ENCODE measurements at places on chromosomes 1 and 21.

- DNase-seq: no peak
These were observed 113.1 kb downstream of the KCNN3 start for GRCh38 chr1:154756793-154757548.

GRCh38 chr1:19360016-19360415 is 47.9 kb downstream of the SLC66A1 start:
- no peak for DNase-seq

DNA sequence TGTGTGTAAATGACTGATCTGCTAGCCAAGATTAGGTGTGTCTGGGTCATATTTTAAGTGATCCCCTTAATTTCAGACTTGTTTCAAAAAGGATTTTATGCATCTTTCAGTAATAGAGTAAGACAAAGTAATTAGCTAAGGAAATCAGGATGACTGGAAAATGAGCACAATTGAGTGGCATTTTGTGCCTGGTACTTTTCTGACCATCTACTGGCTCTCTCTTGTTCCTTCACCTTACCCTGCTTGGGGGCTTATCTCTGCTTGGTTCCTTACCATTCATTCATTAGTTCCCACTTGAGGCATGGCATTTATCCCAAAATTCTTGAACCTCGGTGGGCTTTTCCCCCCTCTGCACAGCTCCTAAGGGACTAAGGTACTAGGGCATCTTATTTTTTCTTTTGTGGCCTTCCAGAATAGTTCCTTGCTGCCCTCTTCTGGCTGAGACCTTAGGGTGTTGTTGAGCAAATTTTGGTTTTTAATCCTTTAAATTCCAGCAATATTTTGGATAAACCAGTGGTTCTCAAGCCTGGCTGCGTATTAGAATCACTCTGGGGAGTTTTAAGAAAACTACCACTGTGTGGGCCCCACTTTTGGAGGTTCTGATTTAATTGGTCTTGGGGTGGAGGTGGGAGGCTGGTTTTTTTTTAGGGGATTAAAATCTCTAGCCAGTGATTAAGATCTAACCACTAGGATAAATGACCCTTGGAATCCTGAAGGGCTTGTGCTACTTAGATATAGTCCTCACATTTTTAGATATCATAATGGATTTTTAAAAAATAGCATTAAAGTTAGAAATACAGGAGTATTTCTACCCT is 50.8 kb downstream of the HS2ST1 start:
- no peak for DNase-seq

DNA sequence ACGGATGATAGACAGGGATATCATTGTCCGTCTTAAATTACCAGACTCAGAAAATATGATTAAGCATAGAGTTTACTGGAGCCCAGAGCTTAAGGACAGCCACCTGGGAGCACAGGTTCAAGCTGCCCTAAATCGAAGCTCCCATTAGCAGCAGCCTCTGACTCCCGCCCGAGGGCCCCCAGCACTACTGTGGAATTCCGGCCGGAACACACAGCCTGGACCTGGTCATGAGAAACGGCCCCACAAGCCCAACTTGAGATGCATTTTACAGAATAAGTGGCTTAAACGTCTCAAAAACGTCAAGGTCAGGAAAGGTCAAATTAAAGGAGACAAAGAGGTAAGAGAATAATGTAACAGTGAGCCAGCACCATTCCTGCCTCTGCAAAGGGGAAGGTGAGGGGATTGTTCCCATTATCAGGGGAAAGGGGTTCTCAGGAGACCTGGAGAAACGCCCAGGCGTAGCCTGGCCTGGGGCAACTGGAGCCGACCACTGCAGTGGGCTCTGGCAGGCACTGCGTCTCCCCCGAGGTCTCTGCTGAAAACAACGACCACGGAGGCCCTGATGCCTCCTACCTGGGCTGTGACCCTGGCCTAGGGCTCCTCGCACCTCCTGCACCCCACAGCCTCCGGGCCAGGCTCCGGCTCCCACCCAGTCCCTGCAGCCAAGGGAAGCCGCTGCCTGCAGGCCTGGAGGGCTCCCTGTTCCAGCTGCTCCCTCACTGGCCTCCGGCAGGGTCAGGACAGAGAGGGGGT is 11.5 kb upstream of the COL6A1 start:
- DNase-seq: no peak

DNA sequence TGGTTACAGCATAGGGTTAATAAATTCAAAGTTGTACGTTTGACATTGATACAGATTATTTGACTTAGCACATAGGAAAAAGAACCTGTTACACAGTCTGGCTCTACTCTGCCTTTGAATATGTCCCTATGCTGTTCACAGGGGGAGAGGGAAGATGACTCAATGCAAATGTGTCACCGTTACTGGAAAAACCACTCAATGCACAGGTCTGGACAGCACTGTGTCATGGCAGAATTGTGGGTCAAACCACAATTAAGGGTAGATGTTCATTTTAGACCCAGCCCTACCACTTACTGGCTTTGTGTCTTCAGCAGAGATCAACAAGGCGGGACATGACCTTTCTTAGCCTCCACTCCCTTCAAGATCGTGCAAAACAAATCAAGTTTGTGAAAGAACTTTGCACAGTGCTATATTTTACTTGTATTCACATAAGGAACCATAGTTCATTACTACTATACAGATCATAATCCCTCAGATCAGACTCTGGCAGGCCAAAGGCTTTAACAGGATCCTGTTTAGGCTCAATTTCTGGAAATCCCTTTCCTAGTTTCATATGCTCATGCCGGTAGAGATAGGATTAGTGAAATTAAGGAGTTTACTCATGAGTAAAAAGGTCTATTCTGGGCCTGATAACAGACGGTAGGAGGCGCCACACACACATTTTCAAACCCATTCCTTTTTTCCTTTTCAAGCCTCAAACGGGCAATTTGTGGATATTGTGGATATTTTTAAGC is 22.1 kb downstream of the EIF2D start:
- DNase-seq: no peak

GRCh38 chr1:102045752-102046151 is 49.0 kb upstream of the OLFM3 start:
- DNase-seq: no peak

GRCh38 chr1:159763686-159764085 is 17.1 kb upstream of the DUSP23 start:
- DNase-seq: no peak

DNA sequence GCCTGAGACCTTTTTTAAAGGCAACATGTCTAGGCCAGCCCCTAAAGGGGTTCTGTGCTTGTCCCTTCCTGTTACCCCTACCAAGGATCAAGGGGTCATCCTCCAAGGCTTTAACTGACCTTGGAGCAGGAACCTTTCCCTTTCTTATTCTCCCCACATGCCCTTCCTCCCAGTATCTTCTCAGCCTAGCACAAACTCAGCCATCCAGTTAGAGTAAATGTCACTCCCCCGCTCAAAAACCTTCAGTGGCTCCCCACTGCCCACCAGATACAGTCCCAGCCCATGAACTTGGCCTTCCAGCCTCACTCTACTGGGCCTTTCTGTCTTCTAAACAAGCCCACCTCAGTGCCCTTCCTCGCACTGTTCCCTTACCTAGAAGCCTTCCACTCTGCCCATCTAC is 8.8 kb downstream of the C1QB start:
- no peak for DNase-seq

GRCh38 chr1:54569339-54569738 is 21.3 kb downstream of the ACOT11 start:
- DNase-seq: no peak

GRCh38 chr1:162081316-162081715 is 11.8 kb downstream of the NOS1AP start:
- no peak for DNase-seq

GRCh38 chr1:23574265-23574754 is 15.0 kb upstream of the ID3 start:
- DNase-seq: no peak

DNA sequence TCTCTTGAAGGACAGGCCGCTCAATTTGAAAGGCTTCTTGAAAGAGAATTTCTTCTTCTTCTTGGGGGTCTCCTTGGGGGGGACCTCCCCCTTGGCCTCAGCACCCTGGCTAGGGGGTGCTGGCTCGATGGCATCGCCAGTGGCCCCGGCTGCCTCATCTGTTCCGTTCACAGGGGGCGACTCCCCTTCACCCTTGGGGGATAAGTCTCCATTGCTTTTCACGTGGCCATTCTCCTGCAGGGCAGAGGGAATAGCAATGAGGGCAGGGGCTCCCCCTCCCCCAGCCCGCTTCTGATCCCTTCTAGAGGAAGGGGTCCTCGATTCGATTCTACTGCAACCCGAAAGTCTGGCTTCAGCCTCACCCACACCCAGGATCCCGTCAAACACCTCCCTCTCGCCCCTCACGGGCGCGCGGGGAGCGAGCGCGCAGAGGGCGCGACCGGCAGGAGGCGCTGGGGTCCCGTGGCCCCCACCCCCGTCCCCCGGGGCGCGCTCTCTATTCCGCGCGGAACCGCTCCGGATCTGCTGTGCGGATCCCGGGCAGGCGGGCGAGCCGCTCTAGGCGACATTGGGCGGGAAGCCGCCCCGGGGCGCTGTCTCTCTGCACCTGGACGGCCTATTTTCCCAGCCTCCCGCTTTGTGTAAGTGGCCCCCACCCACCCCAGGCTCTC is 1.0 kb downstream of the MARCKSL1 start:
- no peak for DNase-seq

DNA sequence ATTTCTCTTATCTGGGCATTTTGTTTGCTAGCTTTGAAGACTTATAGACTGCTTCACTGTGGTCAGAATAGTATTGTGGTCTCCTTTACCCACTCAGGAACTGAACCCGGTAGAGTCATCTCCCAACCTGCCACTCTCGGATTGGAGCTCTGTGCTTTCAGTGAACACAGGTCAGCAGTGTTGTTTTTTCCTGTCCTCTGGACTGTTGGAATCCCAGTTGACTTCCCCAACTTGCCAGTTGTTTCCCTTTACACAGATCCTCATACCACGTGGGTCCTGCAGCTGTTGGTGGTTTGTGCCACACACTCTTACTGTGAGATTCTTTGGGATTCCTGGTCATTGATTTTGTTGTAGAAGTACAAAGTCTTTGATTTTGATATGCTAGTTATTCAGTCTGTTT is 214.1 kb downstream of the DYRK1A start:
- DNase-seq: no peak

DNA sequence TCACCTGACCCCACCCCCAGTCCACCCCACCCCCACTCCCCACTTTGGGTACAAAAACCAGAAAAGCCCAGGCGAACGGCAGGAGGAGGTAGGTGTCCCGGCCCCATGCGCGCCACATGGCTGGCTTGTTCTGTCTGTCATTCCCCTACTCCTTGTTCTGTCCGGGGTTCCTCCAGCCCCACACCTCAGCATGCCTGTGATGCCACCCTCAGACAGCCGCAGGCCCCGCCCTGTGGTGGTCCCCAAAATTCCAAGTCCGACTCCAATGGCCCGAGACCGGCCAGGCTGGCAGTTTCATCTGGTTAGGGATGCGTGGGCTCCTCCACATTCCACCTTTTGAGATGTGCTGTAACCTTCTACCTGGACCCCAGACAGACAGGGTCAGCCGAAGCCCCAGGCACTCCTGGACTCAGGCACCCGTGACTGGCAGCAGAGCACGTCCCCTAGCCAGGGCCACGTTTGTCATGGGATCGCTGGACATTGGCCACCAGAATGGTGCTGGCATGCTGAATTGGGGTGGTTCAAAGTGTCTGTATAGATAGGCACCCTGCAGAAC is 94.4 kb downstream of the WDR4 start:
- no peak for DNase-seq

- DNase-seq: no peak
These were observed 21.6 kb upstream of the FHAD1 start for GRCh38 chr1:15225461-15225860.

DNA sequence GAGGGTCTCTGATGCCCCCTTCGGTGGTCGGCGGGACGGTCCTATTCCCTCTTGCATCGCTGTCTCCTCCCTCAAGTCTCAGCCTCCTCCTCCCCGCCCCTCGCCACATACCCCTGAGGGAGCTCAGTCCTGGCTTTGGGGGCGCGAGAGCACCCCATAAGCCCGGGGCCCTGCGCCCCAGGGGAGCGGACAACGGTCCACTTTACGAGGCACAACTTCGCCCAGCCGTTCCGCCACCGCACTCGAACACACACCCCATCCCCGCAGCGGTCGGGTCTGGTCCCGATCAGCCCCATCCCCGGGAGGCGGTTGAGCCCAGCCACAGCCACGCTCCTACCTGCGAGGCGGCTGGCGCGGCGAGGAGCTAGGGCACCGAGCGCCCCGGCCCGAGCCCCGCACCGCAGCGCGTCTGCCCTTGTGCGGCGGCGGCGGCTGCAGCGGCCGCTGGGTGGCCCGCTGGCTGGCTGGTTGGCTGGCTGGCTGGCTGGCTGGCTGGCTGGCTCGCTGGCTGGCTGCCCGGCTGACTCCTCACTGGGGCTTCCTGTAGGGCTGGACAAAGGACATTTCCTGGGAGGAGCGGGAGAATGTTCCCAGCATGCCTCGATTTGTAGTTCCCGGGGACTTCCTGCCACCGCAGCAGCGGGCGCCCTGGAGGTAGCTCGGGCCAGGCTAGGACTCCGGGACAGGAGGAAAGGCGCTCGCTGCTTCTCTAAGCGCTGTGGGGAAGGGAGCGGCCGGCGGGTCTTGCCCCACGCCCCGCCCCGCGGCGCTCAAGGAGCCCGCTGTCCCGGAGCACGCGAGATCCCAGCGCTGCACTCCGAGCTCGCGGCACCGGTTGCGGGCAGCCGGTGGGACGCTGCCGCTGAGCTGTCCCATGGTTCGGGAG is at the start of gene ZNF697:
Gene ZNF697 (minus strand): TSS at position 533 of the 886 bp plus-strand sequence. CDS start 22,166 bp downstream, outside the sequence.
- DNase-seq: peak; percentile 96

DNA sequence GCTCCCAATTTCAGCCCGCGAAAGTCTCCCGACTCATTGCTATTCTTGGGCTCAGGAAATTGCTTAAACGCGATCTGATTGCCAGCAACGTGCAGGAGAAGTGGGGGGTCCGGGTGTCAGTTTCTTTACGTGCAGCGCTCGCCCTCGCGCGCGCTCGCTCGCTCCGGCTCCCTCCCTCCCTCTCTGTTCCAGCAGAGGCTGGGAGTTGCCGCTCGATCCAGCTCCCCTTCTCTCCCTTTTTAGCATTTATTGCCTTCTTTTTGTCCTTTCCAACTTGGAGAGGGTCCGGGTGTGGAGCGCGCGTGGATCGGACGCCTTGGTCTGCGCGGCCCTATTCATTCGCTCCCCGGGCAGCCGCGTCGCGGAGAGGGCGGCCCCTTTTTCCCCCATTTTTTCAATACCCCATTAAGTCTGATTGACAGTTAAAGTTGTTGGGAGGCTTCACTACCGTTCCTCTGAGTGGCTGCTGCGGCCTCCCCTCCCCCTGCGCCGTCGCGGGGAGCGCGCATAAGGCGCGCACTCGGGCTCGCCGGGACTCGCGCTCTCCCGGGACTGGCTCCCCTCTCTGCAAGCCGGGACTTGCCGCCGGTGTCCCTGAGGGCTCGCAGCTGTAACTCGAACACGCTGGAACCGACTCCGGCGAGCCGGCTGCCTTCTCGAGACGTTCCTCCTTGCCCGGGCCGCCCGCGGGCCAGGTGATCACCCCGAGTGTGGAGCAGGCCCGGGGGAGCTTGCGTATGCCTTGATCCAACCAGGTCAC is at the start of gene DHRS3:
Gene DHRS3 (minus strand): TSS at position 310 of the 760 bp plus-strand sequence. CDS start 862 bp downstream, outside the sequence.
- DNase-seq: peak; percentile 71

GRCh38 chr1:227447531-227447990 is 115.8 kb upstream of the ZNF678 start:
- DNase-seq: no peak
